Activated CD8-positive, alpha-beta T cell treated with anti-CD3 and anti-CD28 coated beads for 36 hours (primary cell): ENCODE measurements at places on chromosomes 6 and 20. TPM values are rescaled to one million over a fixed set of nuclear protein-coding genes. Genes with fewer than 3 reads are reported as not detected.

Gene F13A1
- total RNA-seq: not detected

Gene ANKRD66
- total RNA-seq: not detected

Gene SUN5
- not detected for total RNA-seq

GRCh38 chr6:44432227-44432626, 44.7 kb downstream of the CDC5L start:
- DNase-seq: no peak

DNA sequence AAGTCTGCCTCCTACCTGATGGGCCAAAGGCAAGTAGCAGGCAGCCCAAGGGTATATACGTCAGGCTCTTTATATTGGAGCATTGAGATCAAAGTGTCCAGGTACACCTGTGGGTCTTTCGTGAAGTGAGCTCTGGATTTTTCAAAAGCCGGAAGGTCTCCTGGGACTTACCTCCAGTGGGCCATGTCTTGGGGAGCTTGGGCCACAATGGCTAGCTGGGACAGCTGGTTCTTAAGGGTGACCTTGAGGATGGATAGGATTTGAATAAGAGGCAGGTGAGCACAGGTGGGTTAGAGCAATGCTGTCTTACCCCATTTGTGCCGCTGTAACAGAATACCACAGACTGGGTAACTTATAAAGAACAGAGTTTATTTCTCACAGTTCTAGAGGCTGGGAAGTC, 153.4 kb downstream of the CDC5L start:
- no peak for DNase-seq

GRCh38 chr6:167796192-167796981, 30.3 kb upstream of the AFDN start:
- DNase-seq: peak; percentile 9

DNA sequence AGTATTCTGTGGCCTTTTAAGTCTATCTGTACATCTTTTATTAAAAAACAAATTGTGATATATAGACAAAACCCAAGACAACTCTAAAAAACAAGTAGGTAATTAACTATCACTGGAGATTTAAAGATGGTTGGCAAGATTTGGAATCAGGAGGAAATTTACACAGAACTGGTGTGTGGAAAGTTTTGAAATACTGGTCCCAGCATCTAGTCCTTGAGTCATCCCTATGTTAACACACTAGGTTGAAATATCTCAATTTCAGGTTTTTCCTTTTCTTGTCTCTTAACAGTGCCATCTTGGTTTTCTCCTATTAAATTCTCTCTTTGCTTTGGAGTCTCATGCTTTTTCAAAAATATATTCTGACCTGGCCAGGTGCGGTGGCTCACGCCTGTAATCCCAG, 27.5 kb downstream of the SASH1 start:
- no peak for DNase-seq
